Lower lobe of right lung (tissue), 2 donors: ENCODE measurements at places on chromosomes 5 and 9. TPM values are rescaled to one million over a fixed set of nuclear protein-coding genes. Genes with fewer than 3 reads are reported as not detected.

DNA sequence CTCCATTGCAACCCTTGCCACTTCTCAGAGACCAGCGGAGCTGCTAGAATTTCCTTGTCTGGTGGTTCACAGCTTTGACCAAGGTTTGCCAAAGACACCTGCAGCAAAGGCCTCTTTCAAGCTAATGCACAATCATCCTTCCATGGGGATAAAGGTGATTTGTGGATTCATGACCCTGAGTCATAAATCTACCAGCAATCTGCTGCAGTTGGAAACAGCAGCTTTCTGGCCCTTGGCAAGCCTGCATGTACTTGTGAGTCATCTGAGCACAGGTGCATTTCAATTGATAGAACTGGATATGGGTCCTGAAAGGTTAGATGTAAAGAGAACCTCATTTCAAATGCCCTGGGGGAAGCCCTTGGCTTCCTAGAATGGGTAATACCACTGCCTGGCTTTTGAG is 21.6 kb upstream of the TCF7 start:
- no peak for DNase-seq
- H3K4me1 ChIP-seq: no peaks in the 10 kb centered on the region
- H3K36me3 ChIP-seq: no peaks in the 10 kb centered on the region
- no peak overlapping the region for H3K27ac ChIP-seq
- no peaks in the 10 kb centered on the region for H3K27me3 ChIP-seq

- DNase-seq: no peak
- no peaks in the 10 kb centered on the region for H3K27me3 ChIP-seq
- peaks cover 25% of the 10 kb centered on the region for H3K36me3 ChIP-seq
- H3K4me1 ChIP-seq: peaks cover 18% of the 10 kb centered on the region
Measured at GRCh38 chr5:14343376-14343775, 200.2 kb downstream of the TRIO start.

DNA sequence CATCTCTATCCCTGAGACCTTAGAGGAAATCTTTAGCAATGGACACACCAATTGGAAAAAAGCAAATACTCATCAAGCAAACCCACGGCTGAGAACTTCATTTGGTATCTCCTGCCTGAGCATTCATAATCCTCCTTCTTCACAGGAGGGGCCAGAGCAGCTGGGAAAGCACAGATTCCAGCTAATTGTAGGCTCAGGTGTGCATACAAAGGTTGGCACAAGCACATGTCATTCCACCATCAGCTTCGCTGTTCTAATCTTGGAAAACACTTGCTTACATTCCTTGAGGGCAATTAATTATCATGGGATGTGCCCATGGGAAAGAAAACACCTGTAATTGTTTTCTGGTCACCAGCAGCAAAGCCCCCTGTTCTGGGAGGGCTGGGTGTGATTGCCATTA is 376.6 kb downstream of the SPOCK1 start:
- no peaks in the 10 kb centered on the region for H3K4me1 ChIP-seq
- no peak for DNase-seq
- H3K27ac ChIP-seq: no peak overlapping the region
- H3K4me3 ChIP-seq: no peak overlapping the region
- no peaks in the 10 kb centered on the region for H3K36me3 ChIP-seq

DNA sequence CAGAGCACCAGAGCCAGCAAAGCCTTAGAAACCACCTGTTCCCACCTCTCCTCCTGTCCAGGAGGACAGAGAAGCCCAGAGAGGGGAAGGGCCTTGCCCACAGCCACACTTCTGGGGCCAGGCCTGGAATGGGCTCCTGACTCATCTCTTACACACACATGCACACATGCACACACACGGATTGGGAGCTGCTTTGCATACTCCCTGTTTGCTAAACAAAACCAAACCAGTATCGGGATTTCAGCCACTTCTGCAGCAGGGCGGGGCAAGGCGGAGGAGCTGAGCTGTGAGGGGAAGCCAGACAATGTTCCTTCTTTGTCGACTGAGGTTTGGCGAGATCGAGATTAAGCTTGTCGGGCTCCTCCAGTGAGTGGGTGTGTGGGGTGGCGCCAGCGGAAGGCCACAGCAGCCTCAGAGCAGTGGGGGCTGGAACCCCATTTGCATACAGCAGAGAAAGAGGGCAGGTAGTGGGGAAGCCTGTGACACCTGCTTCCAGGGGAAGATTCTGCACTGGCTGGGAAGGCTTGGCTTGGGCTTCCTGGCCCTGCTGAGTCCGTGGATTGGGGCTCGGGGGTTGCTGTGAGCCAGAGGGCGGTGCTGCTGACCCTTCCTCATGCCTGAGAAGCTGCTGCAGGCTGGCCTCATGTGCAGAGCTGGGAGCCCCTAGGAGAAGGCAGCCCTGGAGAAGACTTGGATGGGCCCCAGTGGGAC is 16.1 kb downstream of the GFI1B start:
- H3K27me3 ChIP-seq: peaks cover 62% of the 10 kb centered on the region
- no peak overlapping the region for H3K27ac ChIP-seq
- H3K36me3 ChIP-seq: no peaks in the 10 kb centered on the region
- H3K4me3 ChIP-seq: no peak overlapping the region
- peak; percentile 53 for DNase-seq
- no peaks in the 10 kb centered on the region for H3K4me1 ChIP-seq

- H3K27ac ChIP-seq: no peak overlapping the region
- H3K4me3 ChIP-seq: no peak overlapping the region
- H3K27me3 ChIP-seq: no peaks in the 10 kb centered on the region
- DNase-seq: no peak
Measured at GRCh38 chr5:24110004-24110615, 534.7 kb downstream of the CDH10 start.

LRRC14B gene
- not detected for total RNA-seq

ALAD gene
- 32.7 TPM for total RNA-seq
